ENCODE measurements at places on chromosomes 5 and 9.

- DNase-seq, result no peak
Observed at GRCh38 chr5:148928141-148928540, 101.7 kb downstream of the ADRB2 start.

DNA sequence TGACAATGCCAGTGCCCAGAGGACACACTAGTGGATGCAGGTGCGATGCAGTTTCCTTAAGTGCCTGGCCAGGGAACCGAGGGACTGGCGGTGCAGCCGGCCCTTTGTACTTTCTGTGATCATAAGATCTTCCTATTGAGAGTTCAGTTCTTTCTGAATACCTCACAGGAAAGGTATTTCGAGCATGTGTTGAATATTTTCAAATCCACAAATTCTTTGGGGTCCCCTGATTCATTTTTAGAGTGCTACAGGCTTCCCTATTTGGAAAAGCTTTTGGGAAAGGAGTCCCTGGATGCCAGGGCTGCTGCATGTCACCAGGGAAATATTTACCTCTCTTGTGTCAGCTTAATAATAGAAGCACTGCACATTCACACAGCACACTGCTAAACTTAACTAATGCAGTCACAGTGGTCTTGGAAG lies 281.5 kb downstream of the GADD45G start:
- no peak for DNase-seq

DNA sequence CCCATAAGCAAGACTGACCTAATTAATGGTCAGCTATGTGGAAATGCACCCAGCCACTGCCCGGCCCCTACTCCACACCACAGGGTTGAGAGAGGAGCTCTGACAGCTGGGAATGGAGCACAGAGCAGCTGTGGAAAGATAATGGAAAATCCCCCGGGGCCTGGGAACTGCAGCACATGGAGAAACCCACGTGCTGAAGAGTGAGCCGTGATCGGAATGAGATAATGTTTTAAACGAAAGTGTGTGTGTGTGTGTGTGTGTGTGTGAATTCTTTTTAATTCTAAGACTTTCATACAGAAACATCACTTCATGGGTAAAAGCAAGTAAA lies 13.1 kb upstream of the SLC12A7 start:
- no peak for DNase-seq

DNA sequence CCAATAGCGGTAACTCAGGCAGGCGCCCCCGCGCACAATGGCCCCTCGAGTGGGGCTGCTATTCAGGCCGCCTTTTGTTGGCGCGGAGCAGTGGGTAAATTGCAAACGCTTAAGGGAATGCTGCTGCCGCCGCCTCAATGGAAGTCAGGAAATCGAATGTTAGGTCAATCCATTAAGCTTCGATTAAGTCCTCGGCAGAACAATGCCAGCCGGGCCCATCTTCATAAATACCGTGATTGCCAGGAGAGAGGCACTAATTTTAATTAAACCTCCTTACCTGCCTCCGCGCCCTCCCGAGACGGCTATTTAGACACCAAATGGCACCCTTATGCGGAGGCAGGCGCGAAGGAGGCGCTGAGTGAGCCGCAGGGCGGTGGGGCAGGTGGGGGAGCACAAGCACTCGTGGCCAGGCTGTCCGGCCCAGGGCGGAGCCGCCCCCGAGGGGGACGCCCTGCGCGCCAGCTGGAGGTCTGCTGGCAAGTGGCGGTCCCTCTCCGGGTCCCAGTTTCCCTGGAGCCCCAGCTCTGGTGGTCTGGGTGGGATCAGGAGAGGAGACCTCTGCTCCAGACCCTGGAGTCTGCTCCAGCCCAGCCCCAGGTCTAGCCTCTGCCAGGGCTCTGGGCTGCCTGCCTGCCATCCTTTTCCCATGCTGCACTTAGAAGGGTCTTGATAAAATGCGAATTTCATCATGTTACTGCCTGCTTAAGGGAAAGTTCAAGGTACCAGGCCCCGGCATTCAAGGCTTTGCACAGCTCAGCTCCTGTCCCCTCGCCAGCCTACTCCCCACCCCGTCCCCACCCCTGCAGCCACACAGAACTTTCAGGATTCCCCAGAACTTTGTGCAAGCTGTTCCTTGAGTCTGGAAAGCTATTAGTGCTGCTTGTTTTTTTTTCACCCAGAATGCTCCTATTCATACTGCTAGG lies 19.7 kb downstream of the NR5A1 start:
- no peak for DNase-seq

DNA sequence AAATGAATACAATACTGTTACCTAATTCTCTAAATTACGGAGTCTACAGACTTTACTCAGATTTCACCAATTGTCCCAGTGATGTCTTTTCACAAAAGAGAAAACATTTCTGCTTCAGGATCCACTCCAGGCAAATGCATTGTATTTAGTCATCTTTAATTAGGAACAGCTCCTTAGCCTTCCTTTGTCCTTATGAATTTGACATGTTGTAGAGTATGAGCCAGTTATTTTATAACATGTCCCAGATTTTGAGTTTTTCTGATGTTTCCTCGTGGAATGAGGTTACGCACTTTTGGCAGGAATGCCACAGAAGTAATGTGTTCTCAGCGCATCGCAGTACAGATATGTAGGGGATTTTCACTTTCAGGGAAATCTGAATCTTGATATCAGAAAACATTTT lies 10.5 kb downstream of the HABP4 start:
- DNase-seq, result no peak

- DNase-seq, result no peak
Observed at GRCh38 chr9:134210908-134211810, 46.8 kb upstream of the RNU6ATAC start.

DNA sequence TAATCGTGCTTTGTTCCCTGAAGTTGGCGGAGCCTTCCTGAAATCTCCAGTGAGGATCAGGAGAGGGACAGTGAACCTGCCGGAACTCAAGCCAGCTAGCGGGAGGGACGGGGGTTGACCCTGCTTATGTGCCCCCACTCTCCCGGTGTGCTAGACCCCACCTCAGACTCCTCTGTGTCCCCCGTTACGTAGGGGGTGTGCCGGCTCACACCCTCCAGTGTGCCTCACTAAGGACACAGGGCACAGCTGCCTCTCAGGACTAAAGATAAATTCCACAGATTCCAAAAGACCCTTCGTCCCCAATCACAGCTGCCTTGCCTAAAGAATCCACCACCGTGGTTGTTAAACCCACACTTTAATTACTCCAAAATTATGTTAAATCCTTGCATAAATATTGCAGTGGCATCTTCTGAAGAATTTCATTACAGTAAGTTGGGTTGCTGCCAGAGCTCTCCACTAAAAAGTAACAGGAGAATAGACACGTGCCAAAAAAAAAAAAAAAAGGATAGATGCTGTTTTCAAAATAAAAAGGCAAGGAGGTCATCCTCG lies 73.7 kb downstream of the GTF3C4 start:
- no peak for DNase-seq

- DNase-seq, result no peak
Observed at GRCh38 chr5:62001640-62002039, 304.4 kb upstream of the KIF2A start.

- DNase-seq, result no peak
Observed at GRCh38 chr9:79781263-79781662, 209.5 kb downstream of the TLE4 start.

- DNase-seq, result peak; percentile 44
Observed at GRCh38 chr9:21591221-21592062, 109.3 kb upstream of the IFNE start.

DNA sequence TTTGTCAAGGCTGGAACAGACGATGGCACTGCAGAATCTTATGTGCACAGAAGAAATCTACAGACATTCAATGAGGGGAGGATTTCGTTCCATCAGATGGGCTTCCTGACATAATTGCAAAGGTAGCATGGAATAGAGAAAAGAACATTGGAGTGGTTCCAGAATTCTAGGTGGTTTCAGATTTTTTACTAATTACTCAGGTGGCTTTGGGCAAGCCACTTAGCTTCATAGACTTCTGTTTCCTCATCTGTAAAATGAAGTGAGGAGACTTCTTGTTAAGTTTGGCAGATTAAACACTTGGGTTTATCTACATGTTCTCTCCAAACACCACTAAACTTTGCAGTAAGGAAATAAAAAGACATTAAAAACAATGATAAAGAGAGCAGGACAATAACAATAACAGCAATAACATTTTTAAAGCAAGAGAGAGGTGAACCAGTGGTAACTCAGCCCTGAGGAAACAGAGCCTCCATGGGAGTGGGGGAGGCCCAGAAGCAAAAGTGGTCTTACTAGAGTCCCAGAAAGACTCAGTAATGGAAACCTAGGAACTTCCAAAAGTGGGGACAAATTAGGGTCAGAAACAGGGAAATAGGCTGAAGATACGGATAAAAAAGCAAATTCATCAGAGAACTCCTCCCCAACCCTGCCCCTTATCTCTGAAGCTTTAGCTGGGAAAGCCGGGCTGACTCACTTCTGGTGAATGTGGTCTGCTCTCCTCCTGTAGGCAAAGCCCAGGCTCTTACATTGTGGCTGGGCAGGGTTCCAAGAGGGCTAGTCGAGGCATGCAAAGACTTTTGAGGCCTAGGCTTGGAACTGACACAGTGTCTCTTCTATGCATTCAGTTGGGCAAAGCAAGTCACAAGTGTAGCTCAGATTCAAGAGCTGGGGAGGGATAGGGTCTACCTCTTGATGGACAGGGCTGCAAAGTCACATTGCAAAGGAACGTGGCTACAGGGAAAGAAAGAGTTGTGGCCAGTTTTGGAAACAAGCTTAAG lies 11.8 kb upstream of the ACTBL2 start:
- DNase-seq, result peak; percentile 35

GRCh38 chr9:33012328-33013069 lies 11.1 kb upstream of the APTX start:
- DNase-seq, result no peak

DNA sequence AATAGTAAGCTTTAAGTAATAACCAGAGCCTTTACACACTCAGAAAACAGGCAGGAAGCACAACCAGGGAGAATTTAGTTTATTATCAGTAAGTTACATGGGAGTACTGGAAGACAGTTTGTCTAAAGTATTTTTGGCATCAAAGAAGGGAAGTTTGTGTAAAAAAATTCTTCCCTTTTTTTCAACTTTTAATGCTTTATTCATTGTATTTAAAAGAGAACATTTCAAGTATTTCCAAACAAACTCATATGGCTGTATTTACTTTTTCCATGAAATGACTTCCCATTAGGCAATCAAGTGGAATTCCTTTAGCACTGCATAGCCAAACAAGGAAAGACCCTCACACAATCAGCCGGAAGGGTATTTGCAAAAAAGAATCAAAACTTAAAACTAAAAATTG lies 26.7 kb downstream of the RNF145 start:
- no peak for DNase-seq

GRCh38 chr9:99305820-99306811 lies 84.0 kb downstream of the SEC61B start:
- no peak for DNase-seq

DNA sequence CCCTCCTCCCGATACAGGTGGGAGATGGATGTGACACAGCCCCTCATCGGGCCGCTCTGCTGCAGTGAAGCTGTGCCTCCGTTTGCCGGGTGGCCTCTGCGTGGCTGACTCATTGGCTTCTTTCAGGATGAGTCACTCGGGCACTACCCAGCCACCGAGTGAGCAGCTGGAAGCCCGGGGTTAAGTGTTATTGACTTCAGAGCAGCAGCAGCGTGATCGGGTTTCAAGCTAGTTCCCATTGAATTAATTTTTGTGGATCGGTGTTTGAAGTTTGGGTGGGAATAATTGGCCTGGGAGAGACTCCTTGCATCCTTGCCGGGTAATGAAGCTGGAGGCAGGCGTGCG lies 266.4 kb upstream of the IRX4 start:
- no peak for DNase-seq

- no peak for DNase-seq
Observed at GRCh38 chr9:113446323-113446740, 17.2 kb upstream of the RGS3 start.

- no peak for DNase-seq
Observed at GRCh38 chr9:36889844-36890243, 144.2 kb downstream of the PAX5 start.

GRCh38 chr5:119582987-119583386 lies 46.4 kb upstream of the FAM170A start:
- no peak for DNase-seq

GRCh38 chr9:115694991-115695390 lies 458.6 kb upstream of the PAPPA start:
- no peak for DNase-seq

DNA sequence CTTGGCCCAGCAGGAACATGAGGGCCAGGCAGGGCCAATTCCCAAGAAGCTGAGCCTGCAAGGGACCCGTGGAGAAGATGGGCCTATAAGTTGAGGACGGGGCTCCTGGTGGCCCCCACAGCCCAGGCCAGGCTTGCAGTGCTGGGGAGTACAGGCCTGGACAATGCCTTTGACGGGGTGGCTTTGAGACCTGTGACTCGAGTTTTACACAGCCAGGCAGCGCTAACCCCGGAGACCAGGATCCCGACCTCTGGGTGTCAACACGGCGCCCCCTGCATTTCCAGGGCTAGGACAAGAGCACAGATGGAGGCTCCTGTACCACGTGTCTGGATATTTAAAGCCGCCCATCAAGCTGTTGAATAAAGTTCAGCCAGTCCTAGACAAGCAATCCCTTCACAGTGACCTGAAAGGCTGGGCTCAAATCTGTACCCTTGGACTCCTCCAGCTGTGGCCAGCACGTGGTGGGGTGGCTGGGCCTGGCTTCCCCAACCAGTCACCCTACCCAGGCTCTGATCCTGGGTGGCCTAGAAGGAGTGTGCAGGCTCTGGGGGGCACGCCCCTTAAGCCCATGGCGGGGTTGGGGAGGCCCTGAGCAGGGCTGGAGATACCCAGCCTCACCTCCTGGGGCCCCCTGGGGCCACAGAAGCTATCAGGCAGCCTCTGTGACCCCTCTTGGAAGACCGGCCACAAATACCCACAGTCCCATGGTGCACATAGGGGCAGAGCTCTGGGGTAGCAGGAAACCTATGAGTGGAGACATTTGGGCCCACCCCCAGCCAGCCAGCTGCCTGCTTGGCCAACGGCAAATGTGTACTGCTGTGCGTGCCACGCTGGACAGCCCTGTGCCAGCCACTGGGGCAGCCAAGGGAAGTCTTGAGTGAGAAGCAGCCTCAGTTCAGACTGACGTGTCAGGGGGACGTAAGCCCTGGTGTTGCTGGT lies 88.7 kb downstream of the NTNG2 start:
- no peak for DNase-seq

DNA sequence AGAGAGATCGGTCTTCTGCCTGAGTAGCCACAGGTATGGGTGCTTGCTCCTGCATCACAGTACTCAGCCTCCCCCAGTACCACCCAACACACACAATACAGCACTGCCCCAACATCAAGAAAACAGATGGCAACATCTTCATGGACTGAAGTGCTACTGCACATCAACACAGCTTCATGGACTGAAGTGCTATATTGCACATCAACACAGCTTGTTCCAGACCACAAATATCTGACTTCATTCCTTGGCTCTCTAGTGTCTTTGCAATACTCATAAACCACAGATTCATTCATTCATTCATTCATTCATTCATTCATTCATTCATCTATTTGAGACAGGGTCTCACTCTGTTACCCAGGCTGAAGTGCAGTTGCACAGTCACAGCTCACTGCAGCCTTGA lies 31.1 kb upstream of the PCA3 start:
- no peak for DNase-seq

DNA sequence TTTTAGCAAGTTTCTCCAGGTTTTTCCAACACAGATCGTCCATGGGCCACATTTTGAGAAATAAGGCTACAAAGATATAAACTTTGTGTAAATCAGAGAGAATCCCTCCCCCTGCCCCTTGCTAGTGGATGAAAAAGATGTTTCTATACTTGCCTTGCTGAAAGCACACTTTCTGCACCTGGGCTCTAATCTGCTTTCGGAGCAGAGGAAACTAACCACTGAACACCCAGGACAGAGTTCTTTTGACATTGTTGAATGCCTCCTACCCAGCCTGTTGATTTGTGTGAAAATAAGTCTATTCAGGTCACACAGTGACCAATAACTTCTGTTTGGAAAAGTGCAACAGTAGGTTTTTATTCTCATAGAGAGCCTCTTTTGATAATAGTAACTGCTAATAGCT lies 7.5 kb downstream of the ADRB2 start:
- DNase-seq, result no peak
